ENCODE measurements at places on chromosomes 6 and 20.

DNA sequence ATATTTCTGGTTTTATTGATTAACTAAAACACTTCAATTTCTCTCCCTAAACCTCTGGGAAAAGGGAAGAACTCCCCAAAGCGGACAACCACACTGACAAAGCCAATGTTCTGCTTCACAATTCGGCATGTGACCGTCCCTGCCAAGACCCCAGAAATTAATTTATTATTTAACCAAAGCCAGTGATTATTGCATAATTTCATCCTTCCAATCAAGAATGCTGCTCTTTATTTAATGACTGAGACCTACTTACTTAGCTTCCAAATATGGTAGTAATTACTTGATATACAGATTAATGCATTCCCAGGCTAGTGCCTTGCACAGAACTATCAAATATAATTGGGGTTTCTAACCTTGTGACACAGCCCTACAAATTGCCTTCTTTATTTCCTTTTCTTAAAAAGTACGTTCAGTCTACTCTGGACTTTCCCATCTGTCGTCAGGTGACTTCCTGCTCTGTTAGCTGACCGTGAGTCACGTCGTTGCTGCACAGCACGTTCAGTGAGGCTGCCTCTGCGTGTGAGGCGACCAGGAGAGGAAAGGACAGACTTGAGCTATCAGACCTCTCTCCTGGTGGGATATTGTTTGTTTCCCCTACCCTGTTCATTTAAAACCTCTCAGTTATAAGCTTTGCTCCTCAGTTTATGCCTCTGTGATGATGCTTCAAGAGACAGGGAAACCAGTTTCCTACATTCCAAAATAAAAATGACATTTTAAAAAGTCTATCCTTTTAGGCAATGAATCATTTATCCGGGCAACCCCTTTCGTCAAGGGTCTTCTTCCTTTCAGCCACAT lies 55.7 kb upstream of the TNFAIP3 start:
- H3K4me1 ChIP-seq: peaks cover 34% of the 10 kb centered on the region
- no peaks in the 10 kb centered on the region for H3K27me3 ChIP-seq
- peak overlapping the region; percentile 29 for H3K4me3 ChIP-seq

GRCh38 chr20:58138395-58138794 lies 90.1 kb downstream of the ANKRD60 start:
- no peak overlapping the region for H3K4me3 ChIP-seq
- no peak for DNase-seq
- H3K27ac ChIP-seq: no peak overlapping the region
- peaks cover 15% of the 10 kb centered on the region for H3K4me1 ChIP-seq

DNA sequence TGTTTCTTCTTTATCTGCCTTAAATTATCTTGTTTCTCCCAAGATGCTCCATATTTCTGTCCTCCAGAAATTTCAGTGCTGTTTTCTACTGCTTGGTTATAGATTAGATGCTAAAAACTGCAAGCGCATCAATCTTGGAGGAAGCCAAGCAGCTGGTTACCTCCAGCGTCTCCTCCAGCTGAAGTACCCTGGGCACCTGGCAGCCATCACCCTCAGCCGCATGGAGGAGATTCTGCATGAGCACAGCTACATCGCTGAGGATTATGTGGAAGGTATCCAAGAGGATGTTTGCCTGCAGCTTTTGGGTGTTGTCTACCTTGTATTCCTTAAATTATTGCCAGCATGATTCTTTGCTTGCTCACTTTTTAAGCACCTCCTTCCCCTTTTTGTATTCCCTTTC lies 3.8 kb downstream of the ACTR5 start:
- no peak for DNase-seq
- H3K36me3 ChIP-seq: peaks cover 31% of the 10 kb centered on the region

DNA sequence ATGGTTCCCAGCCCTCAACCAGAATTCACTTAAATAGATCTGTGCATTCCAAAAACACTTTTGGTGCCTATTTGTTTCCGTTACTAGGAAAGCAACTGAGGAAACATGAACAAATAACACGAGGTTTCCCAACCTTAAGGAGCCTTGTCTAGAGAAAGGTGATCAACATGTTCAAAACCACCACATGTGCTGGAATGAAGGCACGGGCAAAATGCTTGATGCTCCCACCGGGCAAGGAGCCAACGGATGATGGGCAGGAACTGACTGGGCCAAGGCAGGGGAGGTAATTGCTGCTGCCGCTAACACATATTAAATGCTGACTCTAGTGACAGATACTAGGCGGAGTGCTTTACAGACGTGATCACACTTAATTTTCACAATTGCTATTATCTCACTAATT lies 2.5 kb downstream of the MYLK4 start:
- no peaks in the 10 kb centered on the region for H3K36me3 ChIP-seq
- peaks cover 12% of the 10 kb centered on the region for H3K4me1 ChIP-seq
- no peak for DNase-seq
- H3K27me3 ChIP-seq: no peaks in the 10 kb centered on the region
- H3K27ac ChIP-seq: no peak overlapping the region

GRCh38 chr6:17125407-17125806 lies 23.6 kb downstream of the STMND1 start:
- H3K4me1 ChIP-seq: no peaks in the 10 kb centered on the region
- H3K27me3 ChIP-seq: peaks cover 3% of the 10 kb centered on the region
- H3K4me3 ChIP-seq: no peak overlapping the region

DNA sequence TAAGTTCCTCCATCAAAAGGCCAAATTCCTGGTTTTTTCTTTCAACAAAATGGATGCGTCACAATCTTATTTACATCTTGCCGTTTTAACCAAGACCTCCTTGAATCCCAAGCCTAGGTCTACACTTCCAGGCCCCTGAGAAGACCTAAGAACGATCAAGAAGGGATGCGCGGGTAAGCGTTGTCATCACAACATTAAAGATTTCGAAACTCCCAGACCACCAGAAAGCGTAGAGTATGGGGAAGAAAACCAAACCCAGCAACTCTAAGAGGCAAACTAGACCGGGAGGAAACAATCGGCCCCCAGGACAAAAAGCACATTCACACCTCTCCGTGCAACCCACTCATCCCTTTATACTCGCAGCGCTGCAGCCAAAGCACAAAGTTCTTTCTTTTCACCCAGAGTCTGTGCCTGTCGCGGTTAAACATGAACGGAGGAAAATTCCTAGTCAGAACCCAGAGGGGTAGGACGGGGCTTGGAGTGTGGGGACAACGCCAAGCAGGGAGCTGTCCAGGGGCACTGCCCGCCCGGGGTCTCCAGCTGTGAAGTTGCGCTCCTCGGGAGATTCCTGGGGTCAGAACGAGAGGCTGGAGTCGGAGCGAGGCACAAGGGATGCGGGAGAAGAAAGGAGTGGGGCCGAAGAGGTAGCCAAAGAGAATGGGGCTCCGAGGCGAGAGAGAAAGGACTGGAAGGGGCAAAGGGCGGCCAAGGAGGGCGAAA lies 725 bp downstream of the OSER1 start:
- H3K36me3 ChIP-seq: peaks cover 10% of the 10 kb centered on the region
- peak overlapping the region; percentile 87 for H3K4me3 ChIP-seq
- DNase-seq: no peak
- peaks cover 55% of the 10 kb centered on the region for H3K4me1 ChIP-seq
- H3K27me3 ChIP-seq: no peaks in the 10 kb centered on the region
- H3K27ac ChIP-seq: peak overlapping the region; percentile 77
